ENCODE measurements at places on chromosomes 12 and 14.

- DNase-seq = no peak
Observed at GRCh38 chr14:89241934-89242651, 174.9 kb downstream of the FOXN3 start.

GRCh38 chr12:15346488-15346887 lies 24.2 kb downstream of the PTPRO start:
- DNase-seq = no peak

DNA sequence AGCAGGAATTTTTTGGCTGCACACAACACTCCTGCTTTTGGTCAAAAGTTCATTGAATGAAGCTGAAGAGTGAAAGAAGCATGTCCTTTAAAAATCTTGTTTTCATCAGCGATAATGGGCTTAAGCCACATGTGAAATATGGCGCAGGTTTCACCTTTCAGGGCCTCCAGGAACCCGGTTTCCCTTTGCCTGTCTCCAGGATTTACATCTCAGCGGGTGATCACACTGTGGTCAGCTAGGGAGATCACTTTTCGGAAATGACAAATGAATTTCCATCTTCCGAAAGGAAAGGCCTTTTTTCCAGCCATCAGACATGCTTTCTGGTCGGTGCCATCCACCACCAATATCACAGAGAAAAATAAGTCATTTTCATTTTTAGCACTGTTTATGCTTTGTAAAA lies 727.1 kb upstream of the TBX3 start:
- DNase-seq = no peak

DNA sequence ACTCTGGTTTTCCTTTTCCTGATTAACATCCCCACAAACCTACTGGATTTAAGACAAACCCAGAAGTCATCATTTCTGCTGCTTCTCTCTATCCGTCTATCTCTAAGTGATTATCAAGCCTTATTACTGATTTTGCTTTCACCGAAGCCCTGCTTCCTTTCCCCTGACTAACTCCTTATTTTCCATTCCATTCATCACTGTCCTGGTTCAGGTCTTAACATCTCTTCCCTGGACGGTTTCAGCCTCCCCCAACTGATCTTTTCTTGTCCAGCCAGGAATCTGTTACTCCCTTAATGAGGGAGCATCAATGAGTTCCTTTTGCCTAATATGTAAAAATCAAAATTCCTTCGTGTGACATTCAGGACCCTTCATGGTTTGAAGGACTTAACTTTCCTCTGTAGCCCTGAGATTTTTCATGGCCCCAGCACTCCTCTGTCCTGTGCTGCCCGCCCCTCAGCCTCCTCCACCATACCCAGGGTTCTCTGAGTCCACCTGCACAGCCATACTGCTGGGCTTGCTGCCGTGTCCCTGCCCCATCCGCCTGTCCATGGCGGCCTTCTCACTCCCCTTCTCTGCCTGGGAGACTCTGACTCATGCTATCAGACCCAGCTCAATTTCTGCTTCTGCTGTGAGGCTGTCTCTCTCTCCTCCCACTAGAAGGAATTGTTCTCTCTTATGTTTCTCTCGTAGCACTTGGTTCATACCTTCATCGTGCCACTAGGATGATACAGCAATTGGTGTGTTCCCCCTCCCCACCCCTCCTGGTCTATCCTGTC lies 167.8 kb upstream of the HIF1A start:
- no peak for DNase-seq

GRCh38 chr12:94012590-94012989 lies 135.8 kb upstream of the PLXNC1 start:
- DNase-seq = no peak
